ENCODE measurements at places on chromosomes 16 and 17. TPM values are rescaled to one million over a fixed set of nuclear protein-coding genes. Genes with fewer than 3 reads are reported as not detected.

GRCh38 chr16:23728112-23728477, 15.1 kb upstream of the ERN2 start:
- H3K27ac ChIP-seq, result no peak overlapping the region
- peaks cover 12% of the 10 kb centered on the region for H3K27me3 ChIP-seq
- peaks cover 2% of the 10 kb centered on the region for H3K4me1 ChIP-seq
- H3K36me3 ChIP-seq, result no peaks in the 10 kb centered on the region

DNA sequence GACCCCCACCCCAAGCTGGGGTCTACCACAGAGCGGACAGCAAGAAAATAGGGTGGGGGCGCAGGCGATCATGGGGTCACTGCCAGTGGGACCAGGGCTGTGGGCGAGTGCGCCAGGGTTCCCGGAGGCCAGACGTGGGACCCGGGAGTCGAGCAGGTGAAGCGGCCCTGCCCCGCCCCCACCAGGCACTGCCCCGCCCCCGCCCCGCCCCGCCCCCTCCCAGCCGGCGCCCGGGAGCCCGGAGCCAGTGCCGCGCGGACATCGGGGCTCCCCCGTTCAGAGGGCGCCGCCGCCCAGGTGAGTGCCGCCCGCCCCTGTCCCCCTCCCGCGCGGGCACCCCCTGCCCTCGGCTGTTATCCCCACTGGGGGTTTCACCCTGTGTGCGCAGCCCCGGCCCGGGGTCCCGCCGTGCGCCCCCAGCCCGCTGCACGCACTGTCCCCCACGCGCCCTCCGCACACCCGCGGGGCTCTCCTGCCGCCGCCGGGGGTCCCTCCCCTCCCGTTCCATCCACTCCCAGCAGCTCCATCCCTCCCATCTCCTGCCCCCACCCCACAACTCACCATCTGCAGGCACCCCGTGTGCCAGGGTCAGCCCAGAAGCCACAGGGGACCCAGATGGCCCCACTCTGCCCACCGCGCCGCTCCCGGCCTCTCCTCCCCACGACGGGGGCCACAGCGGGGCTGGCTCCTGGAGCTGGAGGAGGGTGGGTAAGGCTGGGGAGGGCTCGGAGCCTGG, at the start of gene SSTR5:
TSS of gene SSTR5 (plus strand) at position 222 of the 736 bp plus-strand sequence. CDS start 6,122 bp downstream, outside the sequence.
- H3K27ac ChIP-seq, result no peak within 1 kb of the TSS
- H3K4me3 ChIP-seq, result no peak within 1 kb of the TSS
- no peaks in the 10 kb centered on the region for H3K36me3 ChIP-seq

DNA sequence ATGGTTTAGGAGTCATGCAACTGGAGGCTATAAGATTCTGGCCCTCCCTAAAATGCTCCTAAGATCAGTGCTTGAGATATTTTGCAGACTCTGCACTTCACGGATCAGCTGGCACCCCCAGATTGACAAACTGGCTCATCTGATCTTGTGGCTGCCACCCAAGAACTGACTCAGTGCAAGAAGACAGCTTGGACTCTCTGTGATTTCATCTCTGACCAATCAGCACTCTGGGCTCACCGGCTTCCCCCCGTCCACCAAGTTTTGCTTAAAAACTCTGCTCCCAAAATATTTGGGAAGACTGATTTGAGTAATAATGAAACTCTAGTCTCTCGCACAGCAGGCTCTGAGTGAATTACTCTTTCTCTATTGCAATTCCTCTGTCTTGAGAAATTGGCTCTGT, 26.3 kb upstream of the CCL2 start:
- no peak overlapping the region for H3K4me3 ChIP-seq
- no peaks in the 10 kb centered on the region for H3K36me3 ChIP-seq
- DNase-seq, result no peak
- no peaks in the 10 kb centered on the region for H3K4me1 ChIP-seq

DNA sequence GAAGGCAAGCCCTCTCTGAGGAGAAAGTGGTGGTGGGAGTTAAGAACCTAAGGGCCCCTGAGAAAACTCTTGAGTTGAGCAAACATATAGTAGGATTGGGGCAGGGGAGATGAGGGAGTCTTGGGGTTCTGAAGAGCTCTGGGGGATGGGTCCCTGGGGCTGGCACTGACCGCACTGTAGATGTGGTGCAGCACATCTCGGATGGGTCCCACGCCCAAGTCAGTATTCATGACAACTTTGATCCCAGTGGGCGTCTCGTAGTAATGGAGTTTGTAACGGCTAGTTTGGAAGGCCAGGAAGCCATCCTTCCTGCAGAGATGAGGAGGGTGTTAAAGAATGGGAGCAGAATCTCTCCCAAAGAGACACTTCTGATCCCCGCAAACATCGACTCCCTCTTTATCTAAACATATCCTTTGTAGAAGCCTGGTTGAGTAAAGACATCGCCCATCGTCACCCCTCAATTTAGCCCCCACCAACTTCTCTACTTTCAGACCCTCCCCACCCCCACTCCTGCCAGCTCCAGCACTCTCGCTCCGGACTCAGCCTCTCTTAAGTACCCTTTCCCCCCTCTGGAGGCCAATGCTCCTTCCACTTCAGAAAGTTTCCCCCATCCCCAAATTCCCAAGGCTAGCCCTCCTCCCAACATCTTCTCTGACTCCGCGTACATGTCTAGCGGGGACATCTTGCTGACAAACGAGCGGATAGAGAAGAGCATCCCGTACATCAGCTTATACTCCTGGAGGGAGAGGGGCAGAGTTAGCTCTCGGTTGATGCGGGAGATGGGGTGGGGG, 710 bp downstream of the TRAPPC1 start:
- peaks cover 31% of the 10 kb centered on the region for H3K36me3 ChIP-seq
- no peaks in the 10 kb centered on the region for H3K27me3 ChIP-seq
- no peak for DNase-seq
- peak overlapping the region; percentile 99 for H3K27ac ChIP-seq
- H3K4me1 ChIP-seq, result peaks cover 37% of the 10 kb centered on the region

DNA sequence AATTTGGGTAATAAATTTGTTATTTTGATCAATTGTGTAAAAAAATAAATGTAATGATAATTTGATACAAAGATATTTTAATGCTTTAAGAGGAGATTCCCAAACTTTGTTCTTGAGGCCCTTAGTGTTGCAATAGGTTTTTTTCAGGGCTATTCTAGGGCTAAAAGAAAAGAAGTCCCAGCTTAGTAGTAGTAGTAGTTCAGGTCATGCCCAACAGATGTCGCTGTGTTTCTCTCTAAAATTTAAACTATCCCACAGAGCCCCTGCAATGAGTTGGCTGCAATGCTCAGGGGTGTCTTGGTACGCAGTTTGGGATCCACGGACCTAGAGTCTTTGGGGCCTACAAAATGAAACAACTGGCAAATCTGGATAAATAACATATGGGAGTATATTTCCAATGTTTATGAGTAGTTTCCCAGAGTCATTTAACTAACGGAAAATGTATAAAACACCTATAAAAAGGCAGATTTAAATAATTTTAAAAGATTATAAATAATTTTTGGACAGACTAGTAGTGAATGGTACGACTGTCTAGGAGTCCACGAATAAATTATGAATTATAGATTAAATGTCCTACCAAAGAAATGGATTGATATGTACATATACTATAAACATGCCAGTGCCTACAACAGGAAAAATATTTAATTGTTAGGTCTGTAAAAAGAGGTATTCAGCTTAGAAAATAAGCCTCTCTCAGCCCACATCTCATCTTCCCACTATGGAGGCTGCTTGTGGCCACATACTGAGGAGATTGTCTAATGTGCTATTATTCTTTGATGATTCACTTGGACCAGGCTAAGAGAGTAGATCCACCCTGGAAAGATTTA, 228.5 kb upstream of the PMFBP1 start:
- H3K27me3 ChIP-seq, result no peaks in the 10 kb centered on the region
- DNase-seq, result peak; percentile 77
- no peak overlapping the region for H3K27ac ChIP-seq
- no peaks in the 10 kb centered on the region for H3K36me3 ChIP-seq
- no peaks in the 10 kb centered on the region for H3K4me1 ChIP-seq
- no peak overlapping the region for H3K4me3 ChIP-seq

GRCh38 chr17:77407321-77408277, 266.8 kb downstream of the SEC14L1 start:
- no peak for DNase-seq
- H3K36me3 ChIP-seq, result peaks cover 42% of the 10 kb centered on the region
- H3K27me3 ChIP-seq, result no peaks in the 10 kb centered on the region
- H3K4me3 ChIP-seq, result peak overlapping the region; percentile 67
- peaks cover 83% of the 10 kb centered on the region for H3K4me1 ChIP-seq

- peak overlapping the region; percentile 72 for H3K27ac ChIP-seq
- H3K4me1 ChIP-seq, result peaks cover 42% of the 10 kb centered on the region
- H3K27me3 ChIP-seq, result no peaks in the 10 kb centered on the region
- H3K4me3 ChIP-seq, result peak overlapping the region; percentile 81
These were observed 718 bp downstream of the ATP2A3 start for GRCh38 chr17:3963237-3964201.

Gene KRT20
- not detected for total RNA-seq

Gene MEOX1
- 0.50 TPM for total RNA-seq

Gene IRX3
- 0.43 TPM for total RNA-seq

Data from activated CD4-positive, alpha-beta T cell treated with anti-CD3 and anti-CD28 coated beads, Interleukin-2, amount 10 ng/mL, durations not matched to agents 24 days and 14 days (primary cell).